ENCODE measurements at places on chromosomes 2 and 18. TPM values are rescaled to one million over a fixed set of nuclear protein-coding genes. Genes with fewer than 3 reads are reported as not detected.

UGT1A3 gene
- total RNA-seq, result not detected

GKN1 gene
- 0.24 TPM for total RNA-seq

FHOD3 gene
- total RNA-seq, result 2.6 TPM

ABCG5 gene
- not detected for total RNA-seq

ALMS1 gene
- total RNA-seq, result 8.0 TPM

CXCR4 gene
- total RNA-seq, result 1.1 TPM

NEU2 gene
- not detected for total RNA-seq

BUB1 gene
- 45.1 TPM for total RNA-seq

SH2D6 gene
- 0.66 TPM for total RNA-seq

RNF144A gene
- 10.4 TPM for total RNA-seq

AGXT gene
- total RNA-seq, result not detected

SH3RF3 gene
- total RNA-seq, result 0.61 TPM

KIF5C gene
- 0.33 TPM for total RNA-seq
